ENCODE measurements at places on chromosomes 7 and 10.
A peak's percentile ranks its signal among the peaks of the same experiment; 100 is the strongest.

DNA sequence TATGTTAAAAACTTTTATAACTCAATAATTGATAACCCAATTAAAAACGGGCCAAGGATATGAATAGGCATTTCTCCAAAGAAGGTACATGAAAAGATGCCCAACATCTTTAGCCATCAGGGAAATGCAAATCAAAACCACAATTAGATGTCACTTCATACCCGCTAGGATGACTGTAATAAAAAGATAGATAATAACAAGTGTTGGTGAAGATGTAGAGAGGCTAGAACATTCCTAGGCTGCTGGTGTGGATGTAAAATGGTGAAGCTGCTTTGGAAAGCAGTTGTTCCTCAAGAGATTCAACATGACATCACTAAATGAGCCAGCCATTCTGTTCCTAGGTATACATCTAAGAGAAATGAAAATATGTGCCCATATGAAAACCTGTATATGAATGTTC lies 35.6 kb downstream of the CAMK1D start:
- no peak for DNase-seq

GRCh38 chr7:44634839-44635591 lies 28.6 kb downstream of the OGDH start:
- DNase-seq = peak; percentile 47

GRCh38 chr10:21020545-21020944 lies 123.4 kb upstream of the NEBL start:
- DNase-seq = peak; percentile 60

- no peak for DNase-seq
These were observed 93.1 kb downstream of the GLI3 start for GRCh38 chr7:42143711-42144600.

All from RPMI8226 (cell line).